ENCODE measurements at places on chromosomes 7 and 10. TPM values are rescaled to one million over a fixed set of nuclear protein-coding genes. Genes with fewer than 3 reads are reported as not detected.
A peak's percentile ranks its signal among the peaks of the same experiment; 100 is the strongest.

DNA sequence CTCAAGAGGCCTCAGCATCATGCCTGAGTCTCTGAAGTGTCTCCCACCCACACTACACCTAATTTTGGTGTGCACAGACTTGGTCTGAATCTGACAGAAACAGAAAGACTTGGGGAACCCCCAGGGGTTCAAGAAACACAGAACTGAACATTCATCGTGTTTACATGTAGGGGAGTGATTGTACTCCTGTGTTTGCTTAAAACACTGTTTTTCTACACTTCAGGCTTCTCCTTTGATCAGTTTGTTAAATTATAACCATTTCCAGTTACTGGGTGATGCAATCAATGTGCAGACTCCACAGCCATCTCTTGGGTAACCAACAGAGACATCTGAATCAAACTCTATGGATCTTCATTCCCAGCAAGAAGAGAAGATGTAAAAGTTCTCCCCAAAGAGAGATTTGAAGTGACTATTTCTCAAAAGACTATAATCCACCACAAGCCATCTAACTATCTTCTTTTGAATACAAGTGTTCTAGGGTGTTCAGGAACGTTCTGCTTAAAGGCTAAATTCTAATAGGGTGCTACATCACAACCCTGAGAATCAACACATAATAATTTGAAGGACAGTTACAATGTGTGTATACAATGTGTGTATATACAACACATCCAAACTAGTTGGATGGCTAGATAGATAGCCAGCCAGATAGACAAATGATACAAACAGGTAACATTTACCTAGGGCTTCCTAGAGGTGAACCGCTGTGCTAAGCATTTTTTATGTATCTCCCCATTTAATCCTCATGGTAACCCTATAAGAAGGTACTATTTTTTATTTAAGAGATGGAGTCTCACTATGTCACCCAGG is 34.2 kb downstream of the DNAJC12 start:
- H3K27me3 ChIP-seq: no peaks in the 10 kb centered on the region
- no peak for DNase-seq
- no peaks in the 10 kb centered on the region for H3K36me3 ChIP-seq
- no peaks in the 10 kb centered on the region for H3K4me1 ChIP-seq
- no peak overlapping the region for H3K27ac ChIP-seq
- H3K4me3 ChIP-seq: no peak overlapping the region

DNA sequence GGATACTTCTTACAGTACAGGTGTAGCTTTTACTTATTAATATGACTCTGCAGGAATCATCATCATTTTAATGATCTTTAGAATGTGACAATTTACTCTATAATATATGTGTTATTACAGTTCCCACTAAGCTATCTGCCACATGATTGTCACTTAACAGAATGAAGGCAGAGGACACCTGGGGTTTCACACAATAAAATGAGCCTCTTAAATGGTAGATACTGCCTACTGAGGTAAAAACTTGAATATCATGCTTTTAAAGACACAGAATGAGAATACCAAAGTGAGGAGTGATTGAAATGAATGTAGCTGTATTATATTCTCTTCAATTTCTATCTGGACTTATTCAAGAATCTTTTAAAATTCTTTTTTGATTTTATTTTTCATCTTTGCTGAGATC is 1255.3 kb upstream of the LRRN3 start:
- no peak overlapping the region for H3K27ac ChIP-seq
- DNase-seq: no peak
- no peaks in the 10 kb centered on the region for H3K4me1 ChIP-seq
- H3K27me3 ChIP-seq: no peaks in the 10 kb centered on the region

GRCh38 chr7:157854066-157854891 is 517.5 kb downstream of the DNAJB6 start:
- H3K4me3 ChIP-seq: peak overlapping the region; percentile 28
- no peak for DNase-seq
- no peaks in the 10 kb centered on the region for H3K36me3 ChIP-seq
- no peak overlapping the region for H3K27ac ChIP-seq
- no peaks in the 10 kb centered on the region for H3K27me3 ChIP-seq

- H3K4me3 ChIP-seq: no peak overlapping the region
- no peaks in the 10 kb centered on the region for H3K36me3 ChIP-seq
- no peaks in the 10 kb centered on the region for H3K4me1 ChIP-seq
- H3K27me3 ChIP-seq: no peaks in the 10 kb centered on the region
Observed at GRCh38 chr7:273327-273726, 16.6 kb upstream of the FOXL3 start.

GRCh38 chr7:20738518-20739481 is 47.9 kb downstream of the SP8 start:
- no peaks in the 10 kb centered on the region for H3K27me3 ChIP-seq
- no peaks in the 10 kb centered on the region for H3K4me1 ChIP-seq
- no peak overlapping the region for H3K27ac ChIP-seq
- no peaks in the 10 kb centered on the region for H3K36me3 ChIP-seq
- H3K4me3 ChIP-seq: no peak overlapping the region

Gene TMEM176A
- total RNA-seq: 23.4 TPM

Gene LEP
- total RNA-seq: not detected

Gene DNAJB6
- total RNA-seq: 154 TPM

Gene CYP2C19
- total RNA-seq: not detected

Gene LIPF
- not detected for total RNA-seq

Measured in thoracic aorta (tissue), 2 donors.